A172 (cell line): ENCODE measurements at places on chromosomes 5 and 9. TPM values are rescaled to one million over a fixed set of nuclear protein-coding genes. Genes with fewer than 3 reads are reported as not detected.

The MAPKAP1 gene
- 155 and 158 TPM in 2 replicates for total RNA-seq

The SH3RF2 gene
- 5.9 TPM in 2 replicates for total RNA-seq

The IFNB1 gene
- total RNA-seq = not detected in 2 replicates

The GPR150 gene
- total RNA-seq = not detected in 2 replicates

The WNK2 gene
- total RNA-seq = not detected in 2 replicates

The ROPN1L gene
- 0.31 TPM in 1 of 2 replicates, not detected in the other for total RNA-seq

The CCDC180 gene
- 0.34 and 1.2 TPM in 2 replicates for total RNA-seq

The CCL21 gene
- not detected in 2 replicates for total RNA-seq

The AQP7 gene
- 0.12 TPM in 1 of 2 replicates, not detected in the other for total RNA-seq

The C7 gene
- not detected in 2 replicates for total RNA-seq

The TXNDC8 gene
- total RNA-seq = not detected in 2 replicates

The STPG3 gene
- total RNA-seq = not detected in 2 replicates

The TSLP gene
- total RNA-seq = not detected in 2 replicates

The CER1 gene
- total RNA-seq = not detected in 2 replicates

The COL27A1 gene
- total RNA-seq = 8.2 and 8.4 TPM in 2 replicates

The DMRT3 gene
- 0.24 TPM in 2 replicates for total RNA-seq

The CCL27 gene
- total RNA-seq = 2.2 TPM in 1 of 2 replicates, not detected in the other

The PCDHGA8 gene
- total RNA-seq = 0.05 and 0.31 TPM in 2 replicates

The IRX2 gene
- not detected in 2 replicates for total RNA-seq

The TLE1 gene
- total RNA-seq = 10.4 and 12.1 TPM in 2 replicates

The NNT gene
- total RNA-seq = 42.8 and 46.2 TPM in 2 replicates

The GABRA1 gene
- total RNA-seq = 1.4 TPM in 1 of 2 replicates, not detected in the other

The FBLL1 gene
- 0.17 TPM in 1 of 2 replicates, not detected in the other for total RNA-seq

The FSTL4 gene
- total RNA-seq = 0.10 and 1.1 TPM in 2 replicates

The PCDHB3 gene
- 19.9 and 22.0 TPM in 2 replicates for total RNA-seq

The BSPRY gene
- not detected in 2 replicates for total RNA-seq

The IGIP gene
- total RNA-seq = 2.5 and 3.2 TPM in 2 replicates

The SLC45A2 gene
- total RNA-seq = not detected in 2 replicates

The AGXT2 gene
- total RNA-seq = not detected in 2 replicates

The PCDHGA4 gene
- total RNA-seq = 1.1 and 1.4 TPM in 2 replicates

The OR1Q1 gene
- total RNA-seq = not detected in 2 replicates

The ALDOB gene
- total RNA-seq = not detected in 2 replicates

The PCDHGA10 gene
- 4.7 and 5.3 TPM in 2 replicates for total RNA-seq

The TRIP13 gene
- 92.9 and 108 TPM in 2 replicates for total RNA-seq

The PRSS3 gene
- total RNA-seq = 1.5 TPM in 1 of 2 replicates, not detected in the other

The PAIP1 gene
- 207 and 210 TPM in 2 replicates for total RNA-seq

The TMC1 gene
- not detected in 2 replicates for total RNA-seq

The LCN2 gene
- 0.14 and 1.1 TPM in 2 replicates for total RNA-seq

The CDC20B gene
- 0.07 TPM in 1 of 2 replicates, not detected in the other for total RNA-seq

The ZNG1C gene
- 9.4 and 32.2 TPM in 2 replicates for total RNA-seq

The CCDC192 gene
- not detected in 2 replicates for total RNA-seq

The IFNA2 gene
- total RNA-seq = not detected in 2 replicates

The ADAMTS12 gene
- total RNA-seq = 13.4 and 14.4 TPM in 2 replicates

The HMMR gene
- total RNA-seq = 87.2 and 94.1 TPM in 2 replicates
